Motor neuron (in vitro differentiated cells): ENCODE measurements at places on chromosomes 12 and 14. TPM values are rescaled to one million over a fixed set of nuclear protein-coding genes. Genes with fewer than 3 reads are reported as not detected.

The ANKRD33 gene
- 0.05 and 0.19 TPM in 2 replicates for total RNA-seq

The CIROP gene
- total RNA-seq: 0.05 and 0.13 TPM in 2 replicates

The TNFRSF1A gene
- total RNA-seq: 59.8 and 75.0 TPM in 2 replicates

The HPD gene
- total RNA-seq: 0.39 TPM in 1 of 2 replicates, not detected in the other

The NYNRIN gene
- total RNA-seq: 3.6 and 4.0 TPM in 2 replicates

The NRL gene
- total RNA-seq: 1.7 and 2.4 TPM in 2 replicates

The SEC23A gene
- 79.4 and 96.4 TPM in 2 replicates for total RNA-seq

The TMEM253 gene
- total RNA-seq: 1.3 and 2.0 TPM in 2 replicates

The CACNA1C gene
- 8.5 and 12.2 TPM in 2 replicates for total RNA-seq

The SALL2 gene
- 39.5 and 40.4 TPM in 2 replicates for total RNA-seq
